ENCODE measurements at places on chromosomes 5 and 9. TPM values are rescaled to one million over a fixed set of nuclear protein-coding genes. Genes with fewer than 3 reads are reported as not detected.

The FAM221B gene
- total RNA-seq = not detected

The PCDHGA11 gene
- total RNA-seq = 12.7 TPM

The OCLN gene
- 1.3 TPM for total RNA-seq

The PRLR gene
- total RNA-seq = 0.22 TPM

The NDUFS6 gene
- total RNA-seq = 14.2 TPM

The PCDHB14 gene
- total RNA-seq = 0.29 TPM

The ARHGEF37 gene
- total RNA-seq = 0.44 TPM

The ANXA2R gene
- 3.4 TPM for total RNA-seq

The IL17B gene
- total RNA-seq = 0.72 TPM

The DNLZ gene
- 27.6 TPM for total RNA-seq

The LPAR1 gene
- 145 TPM for total RNA-seq

The DND1 gene
- 0.44 TPM for total RNA-seq

The NSMF gene
- 27.1 TPM for total RNA-seq

The PCDHB13 gene
- 0.29 TPM for total RNA-seq

The STPG3 gene
- not detected for total RNA-seq

The FAM170A gene
- total RNA-seq = not detected

The ZBED3 gene
- total RNA-seq = 0.29 TPM

The AGXT2 gene
- total RNA-seq = not detected

The AJM1 gene
- 1.4 TPM for total RNA-seq

The IFNB1 gene
- total RNA-seq = not detected

The SLC2A6 gene
- total RNA-seq = 79.4 TPM

The EGFL7 gene
- total RNA-seq = 17.9 TPM

The OSMR gene
- 145 TPM for total RNA-seq

The PAM gene
- 125 TPM for total RNA-seq

The SLC6A18 gene
- not detected for total RNA-seq

The LIX1 gene
- not detected for total RNA-seq

The BTNL8 gene
- total RNA-seq = not detected

The TMEM174 gene
- total RNA-seq = not detected

The FSTL4 gene
- total RNA-seq = 0.14 TPM

The WNT8A gene
- not detected for total RNA-seq

The MOB3B gene
- total RNA-seq = 0.57 TPM

The FBP2 gene
- not detected for total RNA-seq

The PLK2 gene
- 325 TPM for total RNA-seq

The SLC36A2 gene
- total RNA-seq = not detected

The FLT4 gene
- under 0.01 TPM for total RNA-seq

The PRKACG gene
- not detected for total RNA-seq

All from placental pericyte (primary cell).